ENCODE measurements at places on chromosomes 3 and 15. TPM values are rescaled to one million over a fixed set of nuclear protein-coding genes. Genes with fewer than 3 reads are reported as not detected.

Gene SLITRK3
- total RNA-seq: not detected

Gene TRAK1
- 70.4 TPM for total RNA-seq

Gene B3GALNT1
- total RNA-seq: 10.1 TPM

Gene CLDN18
- not detected for total RNA-seq

Gene C3orf85
- not detected for total RNA-seq

Gene NME9
- total RNA-seq: 0.65 TPM

Gene PFKFB4
- 4.9 TPM for total RNA-seq

Gene RAB6B
- 0.98 TPM for total RNA-seq

Gene EHHADH
- total RNA-seq: 1.6 TPM
